ENCODE measurements at places on chromosomes 3 and 15.

- peaks cover 8% of the 10 kb centered on the region for H3K36me3 ChIP-seq
- DNase-seq: peak; percentile 60
- H3K27ac ChIP-seq: peak overlapping the region; percentile 84
- no peaks in the 10 kb centered on the region for H3K27me3 ChIP-seq
These were observed 56.6 kb upstream of the POMGNT2 start for GRCh38 chr3:43162230-43163084.

DNA sequence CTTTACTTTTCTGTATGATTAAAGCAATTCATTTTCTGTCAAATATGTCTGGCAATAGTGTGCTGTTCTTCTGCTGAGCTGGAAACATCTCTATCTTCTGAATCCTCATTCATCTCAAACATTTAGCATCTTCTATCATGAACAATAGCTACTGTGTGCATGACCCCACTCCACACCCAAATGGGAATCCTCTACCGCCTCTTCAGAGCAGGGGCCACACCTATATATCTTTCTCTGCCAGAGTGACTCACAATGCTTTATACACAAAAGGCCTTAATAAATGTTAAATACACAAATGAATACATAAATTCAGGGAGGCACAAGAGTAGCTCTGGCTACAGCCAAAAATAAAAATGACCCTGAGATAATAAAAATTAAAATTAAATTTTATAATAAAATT, 8.0 kb downstream of the ALDH1A2 start:
- DNase-seq: no peak
- peaks cover 28% of the 10 kb centered on the region for H3K27me3 ChIP-seq
- H3K4me1 ChIP-seq: no peaks in the 10 kb centered on the region
- no peak overlapping the region for H3K27ac ChIP-seq

- DNase-seq: no peak
- no peak overlapping the region for H3K27ac ChIP-seq
- no peaks in the 10 kb centered on the region for H3K27me3 ChIP-seq
- H3K4me1 ChIP-seq: no peaks in the 10 kb centered on the region
These were observed 34.8 kb upstream of the EPHA3 start for GRCh38 chr3:89072642-89073041.

- no peak overlapping the region for H3K27ac ChIP-seq
- DNase-seq: no peak
- H3K27me3 ChIP-seq: peaks cover 1% of the 10 kb centered on the region
- no peak overlapping the region for H3K4me3 ChIP-seq
These were observed 28.8 kb downstream of the GOLIM4 start for GRCh38 chr3:168066882-168067281.

- no peak overlapping the region for H3K4me3 ChIP-seq
- H3K27ac ChIP-seq: no peak overlapping the region
- no peaks in the 10 kb centered on the region for H3K36me3 ChIP-seq
- no peak for DNase-seq
- H3K4me1 ChIP-seq: no peaks in the 10 kb centered on the region
These were observed 173.2 kb upstream of the PRICKLE2 start for GRCh38 chr3:64398476-64398875.

DNA sequence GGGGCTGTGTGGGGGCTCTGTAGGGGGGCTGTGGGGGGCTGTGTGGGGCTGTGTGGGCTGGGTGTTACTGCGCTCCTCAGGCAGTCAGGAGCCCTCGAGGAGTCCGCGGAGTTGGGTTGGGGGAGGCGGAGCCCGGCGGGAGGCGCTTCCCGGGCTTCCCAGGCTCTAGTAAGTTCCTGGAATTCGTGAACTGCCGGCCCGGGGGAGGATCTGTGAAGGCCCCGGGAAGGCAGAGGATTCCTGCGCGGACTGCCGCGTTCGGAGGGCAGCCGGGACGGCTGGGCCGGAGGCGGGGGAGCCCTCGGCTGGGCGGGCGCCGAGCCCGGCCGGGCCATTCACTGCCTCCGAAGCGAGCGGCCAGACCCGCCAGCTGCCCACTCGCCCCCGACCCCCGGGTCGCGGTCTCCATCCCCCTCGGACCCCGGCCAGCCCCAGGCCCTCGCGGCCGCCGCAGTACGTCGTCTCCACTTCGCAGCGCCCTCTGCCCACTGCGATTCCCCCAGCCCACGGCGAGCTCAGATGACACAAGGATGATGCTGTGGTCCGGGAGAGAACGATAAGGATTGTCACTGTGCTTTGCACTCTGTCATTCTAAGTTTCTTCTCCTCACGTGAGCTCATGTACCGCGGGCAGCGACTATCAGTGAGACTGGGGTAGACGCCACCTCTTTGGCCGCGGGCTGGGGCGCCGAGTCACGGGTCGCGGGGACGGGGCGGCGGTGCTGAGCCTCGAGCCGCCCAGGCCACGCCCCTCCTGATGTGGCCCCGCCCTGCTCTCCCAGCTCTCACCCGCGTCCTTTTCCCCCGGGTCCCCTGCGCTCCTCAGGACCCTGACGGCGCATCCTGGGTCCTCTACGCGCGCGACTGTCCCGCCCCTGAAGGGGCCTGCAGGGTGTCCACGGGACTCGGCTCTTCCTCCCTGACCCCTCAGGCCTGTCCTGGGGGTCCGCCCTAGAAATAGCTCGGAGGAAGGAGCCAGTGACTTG, 65.3 kb downstream of the KLF13 start:
- peak overlapping the region; percentile 87 for H3K27ac ChIP-seq
- no peaks in the 10 kb centered on the region for H3K36me3 ChIP-seq
- H3K4me1 ChIP-seq: peaks cover 34% of the 10 kb centered on the region
- H3K27me3 ChIP-seq: no peaks in the 10 kb centered on the region
- peak overlapping the region; percentile 87 for H3K4me3 ChIP-seq

DNA sequence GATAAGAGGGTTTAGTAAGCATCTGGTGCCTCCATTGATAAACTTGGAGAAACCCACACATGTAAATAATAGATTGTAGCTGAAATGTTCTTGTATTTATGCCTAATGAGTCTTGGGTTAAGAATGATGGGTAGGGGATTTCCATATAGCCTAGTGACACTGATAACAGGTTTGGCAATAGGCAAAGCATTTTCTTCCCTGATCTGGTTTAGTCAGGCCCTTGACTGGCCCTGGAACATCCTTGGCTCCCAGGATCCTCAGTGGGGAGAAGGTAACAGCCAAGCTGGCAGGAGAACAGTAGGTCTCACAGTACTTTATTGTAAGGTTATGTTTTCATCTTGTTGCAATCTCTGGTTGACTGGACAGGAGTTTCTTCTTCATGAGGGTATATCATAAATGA, 228.4 kb downstream of the DIPK2A start:
- H3K36me3 ChIP-seq: no peaks in the 10 kb centered on the region
- no peaks in the 10 kb centered on the region for H3K4me1 ChIP-seq
- H3K27ac ChIP-seq: no peak overlapping the region
- DNase-seq: no peak
- no peak overlapping the region for H3K4me3 ChIP-seq
- H3K27me3 ChIP-seq: no peaks in the 10 kb centered on the region

- H3K36me3 ChIP-seq: peaks cover 28% of the 10 kb centered on the region
- H3K27me3 ChIP-seq: no peaks in the 10 kb centered on the region
- peak; percentile 8 for DNase-seq
- H3K4me3 ChIP-seq: no peak overlapping the region
- peak overlapping the region; percentile 23 for H3K27ac ChIP-seq
- H3K4me1 ChIP-seq: peaks cover under 1% of the 10 kb centered on the region
These were observed 34.5 kb downstream of the PSTPIP1 start for GRCh38 chr15:77029166-77030047.

Measured in activated CD4-positive, alpha-beta memory T cell treated with anti-CD3 and anti-CD28 coated beads for 36 hours (primary cell).